ENCODE measurements at places on chromosomes 11 and 22. TPM values are rescaled to one million over a fixed set of nuclear protein-coding genes. Genes with fewer than 3 reads are reported as not detected.

SCUBE1 gene
- polyA plus RNA-seq, result 7.8 TPM

- DNase-seq, result no peak
Observed at GRCh38 chr22:27417421-27417814, 384.1 kb downstream of the MN1 start.

DNA sequence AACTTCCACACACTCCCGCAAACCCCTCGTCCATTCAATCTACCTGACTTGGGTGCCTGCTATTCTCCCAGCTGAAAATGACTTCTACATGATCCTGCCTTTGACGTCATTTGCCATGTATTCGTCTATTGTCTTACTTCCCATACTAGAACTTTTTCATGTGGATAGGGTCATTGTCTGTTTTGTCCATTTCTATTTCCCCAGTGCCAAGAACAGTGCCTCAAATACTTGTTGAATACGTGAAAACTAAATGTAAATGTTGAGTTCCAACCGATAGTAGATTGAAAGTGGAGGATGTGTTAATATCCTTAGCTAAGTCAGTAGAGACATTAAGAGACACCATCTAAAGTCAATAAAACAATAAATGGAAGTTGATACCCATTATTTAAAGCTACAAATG lies 935 bp downstream of the TRIM68 start:
- DNase-seq, result no peak

- no peak for DNase-seq
Observed at GRCh38 chr11:17812091-17812864, 77.7 kb downstream of the KCNC1 start.

GRCh38 chr11:116108161-116108560 lies 603.9 kb upstream of the CADM1 start:
- no peak for DNase-seq

All from right renal pelvis (tissue), 4 donors.